ENCODE measurements at places on chromosomes 2 and 18. TPM values are rescaled to one million over a fixed set of nuclear protein-coding genes. Genes with fewer than 3 reads are reported as not detected.

DNA sequence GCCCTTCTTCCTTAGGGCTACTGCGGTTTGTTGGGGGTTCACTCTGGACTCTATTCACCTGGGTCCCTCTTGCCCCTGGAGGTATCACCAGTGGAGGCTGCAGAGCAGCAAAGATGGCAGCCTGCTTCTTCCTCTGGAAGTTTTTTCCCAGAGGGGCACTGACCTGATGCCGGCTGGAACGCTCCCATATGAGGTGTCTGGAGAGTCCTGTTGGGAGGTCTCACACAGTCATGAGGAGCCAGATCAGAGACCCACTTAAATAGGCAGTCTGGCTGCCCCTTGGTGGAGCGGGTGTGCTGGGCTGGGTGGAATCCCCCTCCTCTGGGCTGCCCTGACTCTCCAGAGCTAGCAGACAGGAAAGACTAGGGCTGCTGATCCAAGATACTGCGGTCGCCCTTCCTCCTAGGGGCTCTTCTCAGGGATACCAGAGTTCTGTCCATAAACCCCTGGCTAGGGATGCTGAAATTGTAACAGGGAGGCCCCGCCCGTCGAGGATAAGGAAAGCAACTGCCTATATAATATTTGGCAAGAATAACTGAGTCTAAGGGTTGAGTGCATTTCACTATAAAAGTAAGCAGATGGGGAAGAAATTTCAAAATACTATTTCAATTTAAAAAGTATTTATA is 140.7 kb downstream of the NOL4 start:
- DNase-seq, result no peak

- DNase-seq, result no peak
These were observed 424.6 kb downstream of the NCKAP5 start for GRCh38 chr2:133143645-133144044.

GRCh38 chr2:180893752-180894151 is 86.7 kb upstream of the UBE2E3 start:
- no peak for DNase-seq

The MYO3B gene
- not detected for total RNA-seq

- DNase-seq, result no peak
These were observed 82.5 kb downstream of the CMPK2 start for GRCh38 chr2:6783238-6783614.

DNA sequence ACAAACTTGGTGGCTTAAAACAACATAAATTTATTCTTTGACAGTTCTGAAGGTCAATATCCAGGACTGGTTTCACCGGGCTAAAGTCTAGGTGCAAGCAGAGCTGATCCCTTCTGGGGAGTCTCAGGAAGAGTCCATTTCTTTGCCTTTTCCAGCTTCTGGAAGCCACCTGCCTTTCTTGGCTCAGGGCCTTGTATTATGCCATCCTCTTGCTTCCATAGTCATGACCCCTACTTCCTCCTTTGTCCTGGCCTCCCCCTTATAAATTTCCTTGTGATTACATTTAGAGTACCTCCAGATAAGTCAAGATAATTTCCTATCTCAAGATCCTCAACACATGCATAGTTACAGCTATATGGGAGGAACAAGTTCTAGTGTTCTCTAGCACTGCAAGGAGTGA is 1089.5 kb downstream of the LRP1B start:
- no peak for DNase-seq

- DNase-seq, result no peak
These were observed 355.4 kb downstream of the KIAA1328 start for GRCh38 chr18:37184209-37184868.

DNA sequence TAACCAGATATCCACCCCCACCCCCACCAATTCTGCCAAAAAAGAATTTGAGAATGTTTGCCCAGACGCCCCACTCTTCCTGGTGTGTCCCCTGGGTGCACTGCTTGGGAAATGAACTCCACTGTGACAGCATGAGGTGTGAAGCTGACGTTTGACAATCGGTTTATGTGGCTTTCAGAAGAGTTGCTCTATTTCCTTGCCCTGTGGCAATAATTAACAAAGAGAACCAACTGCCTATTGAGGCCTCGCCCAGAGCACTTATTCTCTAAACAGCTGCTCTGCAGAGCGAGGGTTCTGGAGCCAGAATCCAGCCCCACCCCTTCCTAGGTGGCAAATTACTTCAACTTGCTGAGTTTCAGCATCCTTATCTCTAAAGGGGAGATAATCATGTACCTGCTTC is 115.8 kb upstream of the SIX3 start:
- DNase-seq, result no peak

GRCh38 chr2:191839918-191840804 is 6.7 kb downstream of the CAVIN2 start:
- no peak for DNase-seq

All from fibroblast of villous mesenchyme (primary cell).